ENCODE measurements at places on chromosomes 12 and 14. TPM values are rescaled to one million over a fixed set of nuclear protein-coding genes. Genes with fewer than 3 reads are reported as not detected.

The RBP5 gene
- total RNA-seq, result not detected

The RNF31 gene
- 20.4 TPM for total RNA-seq

The ASB2 gene
- not detected for total RNA-seq

The PELI2 gene
- total RNA-seq, result 41.0 TPM

DNA sequence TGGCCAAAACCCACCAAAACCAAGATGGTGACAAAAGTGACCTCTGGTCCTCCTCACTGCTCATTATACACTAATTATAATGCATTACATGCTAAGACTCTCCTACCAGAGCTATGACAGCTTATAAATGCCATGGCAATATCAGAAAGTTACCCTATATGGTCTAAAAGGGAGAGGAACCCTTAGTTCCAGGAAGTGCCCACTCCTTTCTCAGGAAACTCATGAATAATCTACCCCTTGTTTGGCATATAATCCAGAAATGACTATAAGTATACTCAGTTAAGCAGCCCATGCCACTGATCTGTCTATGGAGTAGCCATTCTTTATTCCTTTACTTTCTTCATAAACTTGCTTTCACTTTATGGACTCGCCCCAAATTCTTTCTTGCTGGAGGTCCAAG, 43.0 kb upstream of the FUT8 start:
- DNase-seq, result no peak
